ENCODE measurements at places on chromosomes 12 and 14.

GRCh38 chr12:63086149-63086915, 64.7 kb downstream of the AVPR1A start:
- DNase-seq, result no peak

DNA sequence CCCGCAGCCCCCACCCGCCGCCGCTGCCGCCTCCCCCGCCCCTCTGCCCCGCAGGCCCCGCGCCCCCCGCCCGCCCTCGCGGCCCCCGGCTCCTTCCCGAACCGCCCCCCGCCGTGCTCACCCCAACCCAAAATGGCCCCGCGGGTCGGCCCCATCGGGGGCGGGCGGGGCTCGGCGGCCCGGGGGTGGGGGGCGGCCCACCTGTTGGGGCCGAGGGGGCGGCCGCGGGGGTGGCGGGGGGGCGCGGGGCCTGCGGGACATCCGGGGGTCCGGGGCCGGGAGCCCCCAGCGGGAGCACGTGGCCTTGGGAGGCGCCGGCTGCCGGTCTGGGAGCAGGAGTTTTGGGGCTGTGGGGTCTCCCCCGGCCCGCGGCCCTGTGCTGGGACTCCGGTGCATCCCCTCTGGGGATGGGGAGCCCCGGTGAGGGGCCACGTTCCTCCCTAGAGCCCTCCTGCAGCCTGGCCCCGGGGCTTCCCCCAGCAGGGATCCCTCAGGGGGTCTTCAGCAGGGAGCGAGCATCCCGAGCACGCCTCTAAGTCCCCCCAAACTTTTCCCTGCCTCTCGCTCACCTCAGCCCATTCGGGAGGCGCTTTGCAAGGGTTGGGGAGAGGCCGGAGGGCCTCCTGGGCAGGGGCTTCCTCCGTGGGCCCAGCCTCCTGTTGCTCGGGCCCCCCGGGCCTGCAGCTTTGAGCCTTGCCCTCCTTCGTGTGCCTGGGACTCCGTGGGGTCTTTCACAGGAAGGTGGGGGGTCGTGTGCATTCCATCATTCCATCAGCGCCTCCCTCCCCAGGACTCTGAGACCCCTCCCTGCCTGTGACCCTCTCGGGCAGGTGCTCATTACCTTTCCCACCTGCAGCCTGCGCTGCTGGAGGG, 710 bp downstream of the MTA1 start:
- DNase-seq, result no peak

DNA sequence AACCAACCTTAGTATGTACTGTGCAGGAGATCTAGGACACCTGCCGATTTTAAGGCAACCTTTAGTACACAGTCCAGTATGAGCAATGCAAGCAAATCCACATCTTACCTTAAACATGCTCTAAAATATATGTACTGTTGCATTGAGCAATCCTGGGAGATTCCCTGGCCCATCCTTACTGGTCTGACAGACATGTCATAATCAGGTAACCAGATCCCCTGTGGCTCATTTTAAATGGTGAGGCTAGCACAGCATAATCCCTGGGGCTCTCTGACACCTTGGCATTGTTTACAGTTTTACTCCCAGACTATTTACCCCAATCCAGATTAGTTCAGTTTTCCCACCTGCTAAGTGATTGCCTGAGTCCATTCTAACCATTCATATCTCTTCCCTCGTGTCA, 15.1 kb downstream of the BMAL2 start:
- no peak for DNase-seq

GRCh38 chr12:104638218-104638850, 181.6 kb downstream of the CHST11 start:
- no peak for DNase-seq

DNA sequence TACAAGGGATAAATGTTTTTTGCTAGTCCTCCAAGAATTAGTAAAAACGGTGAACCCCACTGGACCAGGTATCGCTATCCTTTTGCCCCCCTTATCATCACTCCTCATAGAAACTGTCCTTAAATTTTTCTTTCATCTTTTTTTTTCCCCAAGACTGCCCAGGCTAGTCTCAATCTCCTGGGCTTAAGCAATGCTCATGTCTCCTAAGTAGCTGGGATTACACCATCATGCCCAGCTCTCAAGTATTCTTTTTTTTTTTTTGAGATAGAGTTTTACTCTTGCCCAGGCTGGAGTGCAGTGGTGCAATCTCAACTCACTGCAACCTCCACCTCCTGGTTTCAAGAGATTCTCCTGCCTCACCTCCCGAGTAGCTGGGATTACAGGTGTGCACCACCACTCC, 9.7 kb downstream of the IRF2BPL start:
- DNase-seq, result no peak

DNA sequence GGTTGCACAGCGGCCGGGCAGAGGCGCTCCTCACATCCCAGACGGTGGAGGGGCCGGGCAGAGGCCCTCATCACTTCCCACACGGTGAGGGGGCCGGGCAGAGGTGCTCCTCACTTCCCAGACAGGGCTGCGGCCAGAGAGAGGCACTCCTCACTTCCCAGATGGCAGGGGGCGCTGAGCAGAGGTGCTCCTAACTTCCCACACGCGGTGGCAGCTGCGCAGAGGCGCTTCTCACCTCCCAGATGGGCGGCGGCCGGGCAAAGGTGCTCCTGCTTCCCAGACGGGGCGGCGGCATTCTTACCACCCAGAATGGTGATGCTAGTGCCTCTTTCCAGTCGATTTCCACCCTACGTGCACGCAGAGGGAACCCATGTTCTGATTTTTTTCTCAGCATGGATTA, 304.4 kb downstream of the RGS6 start:
- no peak for DNase-seq

DNA sequence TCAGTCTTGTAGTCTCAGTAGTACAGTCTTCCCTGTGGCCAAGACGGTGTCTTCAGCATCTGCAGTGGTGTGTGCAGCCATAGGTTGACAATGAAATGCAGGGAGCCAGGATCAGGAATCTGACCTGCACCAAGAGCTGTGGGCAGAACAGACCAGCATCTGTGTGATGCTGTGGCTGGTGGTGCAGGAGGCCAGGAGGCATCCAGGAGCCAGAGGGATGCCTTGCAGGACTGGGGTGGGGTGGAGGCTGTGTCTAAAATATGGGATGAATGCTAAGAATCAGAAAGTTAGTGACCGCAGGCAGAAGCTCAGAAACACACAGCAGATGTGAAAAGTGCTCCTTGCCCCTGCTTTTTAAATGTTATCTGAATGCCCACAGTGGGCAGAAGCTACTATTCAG, 209.7 kb downstream of the CACNA1C start:
- no peak for DNase-seq

DNA sequence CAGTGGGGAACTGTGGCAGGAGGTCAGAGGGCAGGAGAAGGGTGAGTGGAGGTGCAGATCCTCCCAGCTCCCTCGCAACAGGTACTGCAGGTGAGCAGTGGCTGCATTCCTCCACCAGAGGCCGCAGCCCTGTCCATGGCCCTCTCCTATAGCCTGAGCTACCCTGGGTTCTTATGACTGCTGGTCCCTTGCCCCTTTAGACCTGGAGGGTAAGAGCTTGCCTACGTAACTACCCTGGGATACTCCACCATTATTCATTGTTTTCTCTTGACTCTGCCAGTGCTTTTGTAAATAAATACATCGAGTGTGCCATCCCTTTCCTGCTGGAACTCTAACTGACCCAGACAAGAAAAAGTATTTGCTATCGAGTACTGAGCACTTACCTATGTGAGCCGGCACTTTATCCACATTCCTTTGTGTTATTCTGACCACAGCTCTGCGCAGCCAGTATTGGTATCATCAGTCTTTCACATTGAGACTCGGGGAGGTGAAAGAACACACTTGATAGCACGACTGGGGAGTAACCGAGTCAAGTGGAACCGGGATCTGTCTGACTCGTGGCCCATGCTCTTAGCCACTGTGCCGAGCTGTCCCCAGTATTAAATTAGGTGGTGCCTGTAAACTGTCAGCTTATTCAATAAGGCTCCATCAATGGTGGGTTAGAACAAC, 38.5 kb downstream of the LTBP2 start:
- DNase-seq, result no peak

GRCh38 chr12:48423171-48423570, 49.2 kb upstream of the ANP32D start:
- no peak for DNase-seq
